ENCODE measurements at places on chromosomes 13 and 19. TPM values are rescaled to one million over a fixed set of nuclear protein-coding genes. Genes with fewer than 3 reads are reported as not detected.
A peak's percentile ranks its signal among the peaks of the same experiment; 100 is the strongest.

ARMC6 gene
- 15.6 TPM for total RNA-seq

PABPC3 gene
- total RNA-seq = not detected

DNA sequence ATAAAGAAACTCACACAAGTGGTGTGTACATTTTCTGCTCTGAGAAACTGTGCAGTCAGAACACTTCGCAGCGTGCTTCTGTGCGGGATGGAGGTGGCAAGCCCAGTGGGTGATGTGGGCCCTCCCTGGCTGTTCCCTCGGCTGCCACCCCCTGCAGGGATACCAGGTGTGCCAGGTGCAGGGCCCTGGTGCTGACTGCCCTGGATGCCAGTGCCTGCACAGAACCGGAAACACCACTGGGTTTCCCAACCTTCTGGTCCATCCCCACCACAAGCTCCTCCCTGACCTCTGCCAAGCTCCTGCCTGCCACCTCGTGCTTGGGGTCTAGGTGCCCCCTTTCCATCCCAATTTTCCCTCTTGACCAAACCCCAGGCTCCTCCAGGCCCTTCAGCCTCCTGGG is 81.9 kb upstream of the MCF2L start:
- no peak overlapping the region for H3K27ac ChIP-seq
- no peaks in the 10 kb centered on the region for H3K27me3 ChIP-seq
- peaks cover 12% of the 10 kb centered on the region for H3K4me1 ChIP-seq
- no peak for DNase-seq
- peaks cover 3% of the 10 kb centered on the region for H3K36me3 ChIP-seq

GRCh38 chr19:38971672-38972071 is 3.9 kb downstream of the FBXO17 start:
- no peaks in the 10 kb centered on the region for H3K36me3 ChIP-seq
- no peak for DNase-seq
- H3K27me3 ChIP-seq = no peaks in the 10 kb centered on the region
- H3K27ac ChIP-seq = no peak overlapping the region

DNA sequence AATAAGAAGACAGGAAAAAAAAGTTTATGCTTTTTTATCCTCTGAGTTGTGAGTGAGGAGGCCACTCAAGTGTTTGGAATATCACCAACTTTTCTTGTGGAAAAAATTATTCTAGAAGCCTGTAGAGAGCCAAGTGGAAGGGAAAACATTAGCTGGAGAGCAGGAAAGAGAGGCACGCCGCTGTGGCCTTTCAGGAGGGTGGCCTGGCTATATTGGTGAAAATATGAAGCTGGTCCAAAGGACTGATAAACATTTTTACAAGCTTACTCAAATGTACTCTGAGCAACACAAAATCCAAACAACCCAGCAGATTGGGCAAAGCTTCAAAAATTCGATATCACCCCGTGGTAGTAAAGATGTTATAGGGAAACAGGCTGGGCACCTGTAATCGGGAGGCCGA is 2.3 kb upstream of the EIF3G start:
- no peak overlapping the region for H3K4me3 ChIP-seq
- no peak overlapping the region for H3K27ac ChIP-seq
- H3K36me3 ChIP-seq = peaks cover 5% of the 10 kb centered on the region
- no peak for DNase-seq
- peaks cover 11% of the 10 kb centered on the region for H3K4me1 ChIP-seq

DNA sequence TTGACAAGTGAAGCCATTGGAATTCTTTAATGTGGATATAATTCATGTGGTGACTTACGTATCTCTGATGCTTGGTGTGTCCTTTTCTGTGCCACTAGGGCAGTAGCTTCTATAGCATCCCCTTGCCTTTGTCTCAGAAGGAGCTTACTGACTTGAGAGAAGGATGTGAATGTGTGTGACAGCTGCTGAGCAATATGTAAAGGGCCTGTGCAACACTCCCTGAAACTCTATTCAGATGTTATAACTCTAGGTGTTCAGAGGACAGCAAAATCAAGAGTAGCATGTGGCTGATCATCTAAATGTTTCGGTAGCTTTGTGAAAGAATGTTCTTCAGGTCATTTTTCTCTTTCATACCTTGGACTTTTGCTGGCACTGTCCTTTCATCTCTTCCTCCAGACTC is 189.5 kb downstream of the LMO7 start:
- no peaks in the 10 kb centered on the region for H3K27me3 ChIP-seq
- H3K4me1 ChIP-seq = no peaks in the 10 kb centered on the region
- no peak for DNase-seq
- H3K36me3 ChIP-seq = no peaks in the 10 kb centered on the region
- H3K4me3 ChIP-seq = no peak overlapping the region

DNA sequence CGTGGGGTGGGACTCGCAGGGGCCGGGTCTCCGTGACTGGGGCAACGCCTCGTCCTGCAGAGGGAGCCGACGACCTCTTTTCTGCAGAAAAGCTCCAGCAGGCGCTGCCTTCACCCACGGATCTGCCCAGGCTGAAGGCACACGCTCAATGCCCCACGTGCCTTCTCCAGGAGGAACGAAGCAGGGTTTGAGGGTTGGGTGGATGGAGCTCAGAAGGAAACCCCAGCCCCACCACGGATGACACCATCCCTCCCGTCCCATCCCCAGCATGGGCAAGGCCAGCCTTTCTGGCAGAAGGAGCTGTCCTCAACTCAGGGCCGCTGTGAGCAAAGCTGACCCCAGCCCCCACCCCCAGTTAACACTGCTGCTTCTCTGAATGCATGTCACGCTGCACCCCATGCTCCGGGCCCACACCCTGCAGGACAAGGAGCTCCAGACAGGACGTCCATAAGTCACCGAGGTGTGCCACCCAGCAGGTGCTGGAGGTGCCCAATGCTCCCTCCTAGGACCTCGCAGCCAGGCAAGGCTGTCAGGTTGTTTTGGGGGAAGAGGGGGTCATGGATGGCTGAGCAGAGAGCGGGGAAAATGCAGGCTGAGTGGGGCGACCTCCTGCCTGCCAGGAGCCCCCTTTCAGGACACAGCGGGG is 7.4 kb downstream of the C19orf25 start:
- no peak for DNase-seq
- H3K36me3 ChIP-seq = no peaks in the 10 kb centered on the region
- peaks cover 66% of the 10 kb centered on the region for H3K4me1 ChIP-seq
- no peak overlapping the region for H3K4me3 ChIP-seq

- no peak overlapping the region for H3K4me3 ChIP-seq
- H3K4me1 ChIP-seq = peaks cover 48% of the 10 kb centered on the region
- DNase-seq = no peak
- no peak overlapping the region for H3K27ac ChIP-seq
- H3K27me3 ChIP-seq = no peaks in the 10 kb centered on the region
These were observed 5.8 kb downstream of the CEBPA start for GRCh38 chr19:33296488-33296971.

PEG3 gene
- 3.1 TPM for total RNA-seq

GRCh38 chr13:110944121-110944967 is 29.5 kb upstream of the ANKRD10 start:
- H3K4me3 ChIP-seq = no peak overlapping the region
- DNase-seq = peak; percentile 69
- H3K4me1 ChIP-seq = no peaks in the 10 kb centered on the region
- H3K36me3 ChIP-seq = no peaks in the 10 kb centered on the region
- H3K27me3 ChIP-seq = no peaks in the 10 kb centered on the region

ZNF560 gene
- total RNA-seq = not detected

ENOX1 gene
- total RNA-seq = 0.78 TPM

DNA sequence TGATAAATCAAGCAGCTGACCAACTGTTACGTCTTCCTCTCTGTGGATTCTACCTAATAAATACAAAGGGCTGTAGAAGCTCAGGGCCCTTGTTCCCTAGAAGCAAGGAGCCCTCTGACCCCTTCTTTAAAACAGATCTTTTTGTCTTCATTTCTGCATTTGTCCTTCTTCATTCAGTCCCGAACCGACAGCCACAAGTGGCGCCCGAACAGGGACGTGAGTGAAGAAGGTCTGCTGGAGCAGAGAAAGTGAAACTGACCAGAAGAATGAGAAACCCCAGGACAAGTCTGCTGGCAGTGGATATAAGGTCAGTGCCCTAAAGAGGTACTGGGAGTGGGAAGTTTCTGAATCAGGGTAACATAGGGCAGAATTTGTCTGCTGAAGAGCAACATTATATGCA is 13.1 kb downstream of the ZNF773 start:
- no peaks in the 10 kb centered on the region for H3K4me1 ChIP-seq
- DNase-seq = no peak
- H3K27me3 ChIP-seq = no peaks in the 10 kb centered on the region
- H3K4me3 ChIP-seq = no peak overlapping the region

- H3K4me1 ChIP-seq = peaks cover 15% of the 10 kb centered on the region
- peak; percentile 31 for DNase-seq
- H3K27me3 ChIP-seq = no peaks in the 10 kb centered on the region
- H3K36me3 ChIP-seq = no peaks in the 10 kb centered on the region
- no peak overlapping the region for H3K4me3 ChIP-seq
These were observed 102.5 kb downstream of the ARHGEF7 start for GRCh38 chr13:111217641-111218040.

TUBB4A gene
- 3.0 TPM for total RNA-seq

DNA sequence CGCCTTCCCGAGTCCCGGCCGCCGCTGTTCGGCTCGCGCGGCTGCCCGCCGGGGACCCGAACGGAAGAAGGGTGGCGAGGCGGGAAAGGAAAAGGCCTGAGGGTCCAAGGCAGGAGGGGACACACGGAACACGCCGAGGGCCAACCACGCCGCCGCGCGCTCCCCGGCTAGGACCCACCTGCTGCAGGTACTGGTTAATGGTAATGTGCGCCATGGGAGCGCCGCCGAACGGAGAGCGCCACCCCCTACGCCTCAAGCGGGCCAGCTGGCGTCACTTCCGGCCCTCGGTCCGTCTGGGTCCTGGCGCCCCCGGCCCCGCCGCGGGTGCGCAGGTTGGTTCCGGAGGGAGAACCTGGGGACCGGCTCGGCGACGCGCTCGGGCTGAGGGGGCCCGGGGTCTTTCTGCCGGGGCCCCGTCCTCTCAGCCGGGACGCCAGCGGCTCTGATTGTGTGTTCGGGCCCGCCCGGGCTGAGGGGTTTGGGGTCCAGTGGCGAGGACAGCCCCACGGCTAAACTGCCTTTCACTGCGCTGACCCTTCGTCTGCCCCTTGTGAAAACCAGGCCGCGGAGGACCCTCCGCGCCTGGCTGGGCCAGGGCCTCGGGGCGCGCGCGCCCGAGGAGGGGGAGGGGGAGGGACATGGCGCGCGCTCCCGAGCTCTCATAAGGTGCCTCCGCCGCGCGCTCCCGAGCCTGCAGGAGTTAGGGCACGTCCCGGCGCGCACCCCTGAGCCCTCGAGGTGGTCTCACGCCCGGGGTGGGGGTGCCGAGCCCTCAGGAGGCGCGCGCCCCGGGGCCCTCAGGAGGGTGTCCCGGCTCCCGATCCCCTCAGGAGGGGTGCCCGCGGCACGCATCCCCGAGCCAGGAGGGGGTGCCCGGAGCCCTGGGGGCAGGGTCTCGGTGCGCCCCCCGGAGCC is at the start of gene PCID2:
Gene PCID2 (minus strand): TSS at position 249 of the 915 bp plus-strand sequence. CDS start 35 bp downstream, at position 214.
- no peaks in the 10 kb centered on the region for H3K36me3 ChIP-seq
- peak within 1 kb of the TSS; percentile 98 for H3K27ac ChIP-seq
- H3K4me1 ChIP-seq = peaks cover 60% of the 10 kb centered on the region
- no peaks in the 10 kb centered on the region for H3K27me3 ChIP-seq

DNA sequence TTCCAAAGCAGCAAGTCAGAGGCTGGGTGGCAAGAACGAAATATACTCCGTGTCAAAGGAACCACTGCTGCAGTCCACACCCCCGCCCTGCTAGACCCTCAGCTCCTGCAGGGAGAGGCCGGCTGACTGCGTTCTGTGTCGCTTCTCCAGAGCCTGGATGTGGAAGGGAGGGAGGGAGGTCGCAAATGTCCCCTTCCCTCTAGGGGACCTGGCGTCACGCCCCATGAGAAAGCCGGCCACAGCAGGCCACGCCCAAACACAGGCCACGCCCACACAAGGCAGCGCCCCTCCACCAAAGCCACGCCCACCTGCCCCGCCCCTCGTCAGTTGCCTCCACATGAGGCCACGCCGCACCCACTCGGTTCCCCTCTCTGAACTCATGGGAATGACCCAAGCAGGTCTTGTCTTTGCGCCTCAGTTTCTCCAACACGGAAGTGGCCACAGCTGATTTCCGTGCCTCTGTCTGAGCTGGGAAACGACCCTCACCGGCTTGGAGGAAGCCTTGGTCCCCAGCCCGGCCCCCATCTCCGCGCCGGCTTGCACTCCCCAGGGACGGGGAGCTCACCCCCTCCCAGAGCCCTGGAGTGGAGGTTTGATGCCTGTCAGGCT is 38.4 kb upstream of the TCF3 start:
- H3K27ac ChIP-seq = no peak overlapping the region
- DNase-seq = no peak
- H3K36me3 ChIP-seq = no peaks in the 10 kb centered on the region
- H3K4me1 ChIP-seq = no peaks in the 10 kb centered on the region
- peaks cover 8% of the 10 kb centered on the region for H3K27me3 ChIP-seq
- no peak overlapping the region for H3K4me3 ChIP-seq

GRCh38 chr13:98454389-98454881 is 122.5 kb downstream of the STK24 start:
- peaks cover 5% of the 10 kb centered on the region for H3K36me3 ChIP-seq
- no peaks in the 10 kb centered on the region for H3K27me3 ChIP-seq
- H3K4me3 ChIP-seq = no peak overlapping the region
- H3K27ac ChIP-seq = peak overlapping the region; percentile 63

SARS2 gene
- 34.6 TPM for total RNA-seq

DNA sequence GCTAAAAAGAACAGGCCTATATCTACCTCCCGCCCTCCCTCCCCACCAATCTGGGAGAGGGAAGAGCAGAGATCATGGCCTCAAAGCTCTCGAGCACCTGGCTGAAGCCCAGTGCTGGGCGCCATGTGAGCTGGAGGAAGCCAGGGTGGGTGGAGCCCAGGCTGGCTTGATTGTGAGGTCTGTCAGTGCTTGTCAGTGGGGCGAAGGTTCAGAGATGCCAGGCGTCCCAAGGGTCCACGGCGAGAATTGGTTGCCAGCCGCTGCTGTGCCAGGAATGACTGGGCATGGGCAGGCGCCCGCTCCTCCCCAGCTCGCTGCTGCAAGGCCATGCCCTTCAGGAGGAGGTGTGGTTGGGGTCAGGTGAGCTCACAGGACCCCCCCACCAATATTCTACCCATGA is 11.5 kb downstream of the BEST2 start:
- no peak for DNase-seq
- H3K27ac ChIP-seq = no peak overlapping the region
- no peaks in the 10 kb centered on the region for H3K27me3 ChIP-seq

- H3K4me1 ChIP-seq = no peaks in the 10 kb centered on the region
- H3K36me3 ChIP-seq = no peaks in the 10 kb centered on the region
- H3K27me3 ChIP-seq = no peaks in the 10 kb centered on the region
- peak; percentile 16 for DNase-seq
- H3K4me3 ChIP-seq = no peak overlapping the region
- no peak overlapping the region for H3K27ac ChIP-seq
These were observed 20.2 kb upstream of the DGKH start for GRCh38 chr13:42028113-42028799.

GRCh38 chr13:74145249-74145975 is 11.2 kb upstream of the KLF12 start:
- H3K4me1 ChIP-seq = no peaks in the 10 kb centered on the region
- H3K36me3 ChIP-seq = no peaks in the 10 kb centered on the region
- no peaks in the 10 kb centered on the region for H3K27me3 ChIP-seq
- DNase-seq = no peak
- H3K4me3 ChIP-seq = no peak overlapping the region

DACH1 gene
- 2.9 TPM for total RNA-seq

DNA sequence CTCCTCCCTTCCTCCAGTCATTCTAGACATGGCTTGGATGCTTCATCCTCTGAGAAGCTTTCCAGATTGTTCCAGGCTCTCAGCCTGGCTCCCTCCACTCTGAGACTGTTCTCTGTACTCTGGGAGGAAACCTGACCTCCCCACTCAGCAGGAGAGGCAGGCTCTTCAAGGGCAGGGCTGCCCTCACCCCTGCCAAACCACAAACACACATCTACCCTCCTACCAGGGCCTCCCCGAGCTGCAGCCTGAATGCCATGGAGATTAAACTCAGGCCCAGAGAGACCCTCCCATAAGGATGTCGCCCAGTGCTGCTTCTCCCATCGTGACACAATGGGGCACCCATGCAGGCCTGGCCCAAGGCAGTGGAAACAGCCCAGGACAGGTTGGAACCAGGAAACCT is 16.2 kb downstream of the NUMBL start:
- H3K27ac ChIP-seq = no peak overlapping the region
- no peak for DNase-seq
- no peaks in the 10 kb centered on the region for H3K27me3 ChIP-seq

EID2B gene
- total RNA-seq = 2.0 TPM

Data from body of pancreas (tissue), 4 donors.